ACHN (cell line): ENCODE measurements at places on chromosomes 5 and 9.

DNA sequence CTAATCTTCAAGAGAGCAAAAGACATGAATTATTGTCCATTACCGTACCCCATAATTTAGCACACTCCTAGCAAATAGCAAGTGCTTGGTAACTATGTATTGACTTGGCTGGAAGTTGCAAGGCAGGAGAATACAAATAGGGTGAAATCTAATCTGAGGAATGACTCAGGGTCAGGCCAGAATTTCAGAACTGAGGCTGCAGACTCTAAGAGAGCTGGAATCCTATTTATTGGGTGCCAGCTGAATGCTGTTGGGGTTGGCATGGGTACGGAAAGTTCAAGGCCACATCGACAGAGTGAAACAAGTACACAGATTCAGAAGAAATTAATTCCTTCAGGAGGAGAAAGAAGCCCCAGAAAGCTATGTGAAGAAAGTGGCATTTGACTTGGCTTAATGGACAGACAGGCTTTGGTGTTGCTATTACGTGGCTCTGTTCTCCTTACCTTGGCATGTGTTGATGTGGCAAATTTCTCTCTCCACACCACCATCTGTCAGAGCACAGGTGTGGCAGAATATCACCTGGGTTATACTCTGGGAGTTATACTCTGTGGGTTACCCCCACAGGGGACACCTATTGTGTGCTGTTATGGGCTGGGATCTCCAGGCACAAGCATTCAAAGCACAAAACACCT is 20.9 kb upstream of the ASTN2 start:
- no peak for DNase-seq

DNA sequence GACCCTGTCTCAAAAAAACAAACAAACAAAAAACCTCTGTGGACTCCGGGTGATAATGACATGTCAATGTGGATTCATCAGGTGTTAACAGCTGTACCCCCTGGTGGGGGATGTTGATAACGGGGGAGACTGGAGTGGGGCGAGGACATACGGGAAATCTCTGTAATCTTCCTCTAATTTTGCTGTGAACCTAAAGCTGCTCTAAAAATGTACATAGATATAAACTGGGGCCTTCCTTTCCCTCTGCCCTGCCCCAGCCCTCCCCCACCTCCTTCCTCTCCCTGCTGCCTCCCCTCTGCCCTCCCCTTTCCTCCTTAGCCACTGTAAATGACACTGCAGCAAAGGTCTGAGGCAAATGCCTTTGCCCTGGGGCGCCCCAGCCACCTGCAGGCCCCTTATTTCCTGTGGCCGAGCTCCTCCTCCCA is 1.4 kb upstream of the CEL start:
- DNase-seq, result no peak

- DNase-seq, result no peak
Observed at GRCh38 chr5:53249529-53250200, 140.1 kb upstream of the MOCS2 start.

- DNase-seq, result peak; percentile 34
Observed at GRCh38 chr9:29691758-29692407, 2118.6 kb upstream of the C9orf72 start.

DNA sequence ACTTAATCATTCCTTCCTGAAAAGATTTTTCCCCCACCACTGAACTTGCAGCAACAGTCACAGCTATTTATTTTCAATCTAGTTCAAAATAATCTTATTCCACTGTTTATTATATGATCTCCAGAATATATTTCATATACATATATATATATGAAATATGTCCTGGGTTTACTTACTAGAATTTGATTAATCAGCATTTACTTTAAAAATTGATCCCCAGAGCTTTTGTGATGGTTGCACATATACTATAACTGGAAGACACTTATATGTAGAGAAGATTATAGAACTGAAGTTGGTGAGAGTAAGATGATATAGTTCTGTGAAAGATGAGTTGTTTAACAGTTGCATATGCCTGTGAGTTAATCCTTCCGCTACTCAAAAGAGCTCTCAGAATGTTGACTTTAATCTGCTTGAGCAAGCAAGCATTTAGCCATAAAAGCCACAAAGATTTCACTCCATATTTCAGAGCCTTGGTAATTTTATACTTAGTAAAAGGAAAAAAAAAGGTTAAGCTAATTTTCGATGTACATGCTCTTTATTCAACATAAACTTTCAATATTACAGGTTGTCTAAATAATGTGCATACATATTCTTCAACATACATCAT is 399.3 kb upstream of the CDH9 start:
- DNase-seq, result peak; percentile 86

GRCh38 chr5:31492869-31493268 is 39.0 kb downstream of the DROSHA start:
- DNase-seq, result no peak
